A549 treated with Hydrocortisone at 1 μM for 4 hours (cell line): ENCODE measurements at places on chromosomes 3 and 15. TPM values are rescaled to one million over a fixed set of nuclear protein-coding genes. Genes with fewer than 3 reads are reported as not detected.

Gene LRRC3B
- total RNA-seq: not detected in 5 replicates

Gene CFAP44
- total RNA-seq: 1.3 to 1.7 TPM (median 1.4 TPM) in 5 replicates

Gene CCDC13
- total RNA-seq: 0.30 to 0.54 TPM (median 0.35 TPM) in 5 replicates

Gene GBE1
- 21.7 to 31.4 TPM (median 24.2 TPM) in 5 replicates for total RNA-seq

Gene GOLGA8T
- 0.91 to 1.7 TPM (median 1.6 TPM) in 5 replicates for total RNA-seq

Gene AHSG
- 0.09 to 0.13 TPM (median 0.12 TPM) in 4 of 5 replicates, not detected in the other for total RNA-seq

Gene C3orf85
- not detected in 5 replicates for total RNA-seq

Gene CCR1
- total RNA-seq: not detected in 5 replicates

Gene MKRN2OS
- total RNA-seq: not detected in 5 replicates

Gene SNTN
- total RNA-seq: not detected in 5 replicates

Gene BCL2A1
- total RNA-seq: 9.5 to 12.8 TPM (median 10.3 TPM) in 5 replicates

Gene MESP2
- 0.24 to 0.84 TPM (median 0.48 TPM) in 5 replicates for total RNA-seq

Gene PPP1R14D
- total RNA-seq: 0.17 to 0.32 TPM in 2 of 5 replicates, not detected in the others

Gene FBXL22
- 0.15 to 0.76 TPM (median 0.25 TPM) in 5 replicates for total RNA-seq

Gene KCNH8
- not detected in 5 replicates for total RNA-seq

Gene SPINT1
- total RNA-seq: 0.62 to 0.90 TPM (median 0.81 TPM) in 5 replicates

Gene CCR9
- total RNA-seq: 0.03 TPM in 1 of 5 replicates, not detected in the others

Gene ENTPD3
- 0.03 to 0.05 TPM (median 0.03 TPM) in 3 of 5 replicates, not detected in the others for total RNA-seq

Gene CGNL1
- total RNA-seq: 0.50 to 0.81 TPM (median 0.55 TPM) in 5 replicates

Gene VWA5B2
- 0.25 to 0.60 TPM (median 0.40 TPM) in 5 replicates for total RNA-seq

Gene ROPN1
- not detected in 5 replicates for total RNA-seq

Gene TAGLN3
- total RNA-seq: not detected in 5 replicates

Gene SFMBT1
- 8.1 to 12.3 TPM (median 8.5 TPM) in 5 replicates for total RNA-seq

Gene LACTB
- 25.1 to 41.0 TPM (median 28.5 TPM) in 5 replicates for total RNA-seq

Gene ITIH1
- not detected in 5 replicates for total RNA-seq

Gene KNG1
- 0.06 TPM in 1 of 5 replicates, not detected in the others for total RNA-seq

Gene VILL
- total RNA-seq: 0.06 to 0.21 TPM (median 0.09 TPM) in 4 of 5 replicates, not detected in the other

Gene CYP19A1
- 0.10 to 0.37 TPM (median 0.22 TPM) in 5 replicates for total RNA-seq

Gene STAB1
- total RNA-seq: 0.03 to 0.21 TPM (median 0.09 TPM) in 5 replicates

Gene FBXO40
- total RNA-seq: not detected in 5 replicates

Gene C2CD4B
- total RNA-seq: 0.15 to 0.32 TPM (median 0.30 TPM) in 5 replicates

Gene IL17RC
- total RNA-seq: 27.3 to 35.3 TPM (median 31.1 TPM) in 5 replicates

Gene POLQ
- 5.6 to 7.0 TPM (median 6.9 TPM) in 5 replicates for total RNA-seq

Gene SNUPN
- total RNA-seq: 29.3 to 33.9 TPM (median 31.3 TPM) in 5 replicates

Gene SOX2
- total RNA-seq: 0.37 to 0.58 TPM (median 0.43 TPM) in 5 replicates

Gene SEMA3G
- 0.03 to 0.16 TPM (median 0.06 TPM) in 5 replicates for total RNA-seq

Gene SKOR1
- total RNA-seq: 0.02 to 0.07 TPM (median 0.05 TPM) in 5 replicates

Gene FMN1
- 0.21 to 0.39 TPM (median 0.29 TPM) in 5 replicates for total RNA-seq

Gene SLC28A2
- total RNA-seq: not detected in 5 replicates

Gene HESX1
- total RNA-seq: 0.15 to 0.39 TPM (median 0.27 TPM) in 5 replicates

Gene KCNMB2
- total RNA-seq: not detected in 5 replicates

Gene ARNT2
- total RNA-seq: 14.7 to 17.4 TPM (median 15.8 TPM) in 5 replicates

Gene FAM81A
- total RNA-seq: 10.7 to 12.7 TPM (median 11.4 TPM) in 5 replicates

Gene CLRN1
- not detected in 5 replicates for total RNA-seq

Gene CHRM5
- 0.02 to 0.05 TPM (median 0.03 TPM) in 3 of 5 replicates, not detected in the others for total RNA-seq

Gene MIX23
- 47.2 to 63.4 TPM (median 47.6 TPM) in 5 replicates for total RNA-seq

Gene LMAN1L
- 0.09 to 0.15 TPM in 2 of 5 replicates, not detected in the others for total RNA-seq

Gene STARD5
- total RNA-seq: 1.1 to 2.1 TPM (median 1.8 TPM) in 5 replicates

Gene MYO9A
- total RNA-seq: 7.8 to 15.6 TPM (median 12.3 TPM) in 5 replicates

Gene ULK4
- total RNA-seq: 4.7 to 9.0 TPM (median 5.3 TPM) in 5 replicates

Gene SCAANT1
- not detected in 5 replicates for total RNA-seq

Gene MDFIC2
- total RNA-seq: not detected in 5 replicates

Gene CHRNA7
- total RNA-seq: 3.4 to 5.2 TPM (median 3.8 TPM) in 5 replicates

Gene RAD18
- total RNA-seq: 12.2 to 16.0 TPM (median 15.2 TPM) in 5 replicates

Gene ERICH6
- 0.07 TPM in 1 of 5 replicates, not detected in the others for total RNA-seq

Gene CLSTN2
- 0.02 to 0.09 TPM (median 0.02 TPM) in 5 replicates for total RNA-seq
